Colonic mucosa (tissue), 4 donors: ENCODE measurements at places on chromosomes 2 and 18. TPM values are rescaled to one million over a fixed set of nuclear protein-coding genes. Genes with fewer than 3 reads are reported as not detected.
A peak's percentile ranks its signal among the peaks of the same experiment; 100 is the strongest.

Gene SETBP1
- total RNA-seq: 11.8 TPM

- H3K4me3 ChIP-seq: no peak overlapping the region
- no peaks in the 10 kb centered on the region for H3K36me3 ChIP-seq
- no peak for DNase-seq
- no peaks in the 10 kb centered on the region for H3K27me3 ChIP-seq
- H3K27ac ChIP-seq: no peak overlapping the region
Observed at GRCh38 chr18:22483407-22483806, 65.7 kb upstream of the CTAGE1 start.

Gene MYL12B
- total RNA-seq: 415 TPM

GRCh38 chr2:98948956-98949739 lies 13.1 kb upstream of the CRACDL start:
- H3K4me3 ChIP-seq: no peak overlapping the region
- no peaks in the 10 kb centered on the region for H3K27me3 ChIP-seq
- no peak for DNase-seq
- no peaks in the 10 kb centered on the region for H3K36me3 ChIP-seq
- H3K4me1 ChIP-seq: no peaks in the 10 kb centered on the region

DNA sequence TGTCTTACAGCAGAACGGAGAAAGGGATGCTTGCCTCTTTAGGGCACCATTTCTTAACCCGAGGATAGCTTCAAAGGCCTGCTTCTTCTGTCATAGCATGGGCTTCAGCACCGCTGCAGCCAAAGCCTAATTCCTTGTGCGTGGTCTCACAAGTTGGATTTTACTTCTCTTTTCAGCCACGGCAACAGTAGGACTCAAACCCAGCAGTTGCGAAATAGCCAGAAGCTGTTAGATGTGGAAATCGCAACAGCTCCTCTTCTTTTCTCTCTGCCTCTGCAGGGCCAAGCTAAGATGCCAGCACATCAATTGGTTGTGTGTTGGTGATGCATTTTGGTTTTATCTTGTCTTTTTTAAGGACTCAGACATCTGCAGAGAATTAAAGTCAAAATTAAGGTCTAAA lies 3.1 kb downstream of the NRXN1 start:
- H3K27ac ChIP-seq: no peak overlapping the region
- no peaks in the 10 kb centered on the region for H3K4me1 ChIP-seq
- H3K4me3 ChIP-seq: no peak overlapping the region
- DNase-seq: no peak

GRCh38 chr18:56709463-56709862 lies 58.3 kb downstream of the WDR7 start:
- no peaks in the 10 kb centered on the region for H3K36me3 ChIP-seq
- no peak overlapping the region for H3K4me3 ChIP-seq
- DNase-seq: no peak

Gene MAP3K19
- not detected for total RNA-seq

Gene GPC1
- 23.1 TPM for total RNA-seq

Gene C1QL2
- not detected for total RNA-seq

DNA sequence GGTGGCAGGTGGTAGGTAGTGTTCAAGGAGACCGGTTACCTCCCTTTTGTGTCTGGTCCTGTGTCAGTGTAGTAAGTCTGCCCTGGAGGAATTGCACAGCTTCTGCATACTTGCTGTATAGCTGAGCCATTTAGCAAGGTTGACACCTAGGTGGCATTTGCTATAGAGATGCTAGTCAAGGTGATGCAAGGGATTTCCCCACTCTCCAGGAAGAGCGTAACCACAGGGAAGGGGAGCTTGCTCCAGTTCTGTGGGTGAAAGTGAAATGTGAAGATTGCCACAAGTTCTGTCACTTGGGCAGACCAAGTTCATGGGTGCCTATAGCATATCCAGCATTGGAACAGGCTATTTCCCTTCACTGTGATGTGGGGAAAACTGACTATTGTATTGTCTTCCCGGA lies 28.1 kb downstream of the NAT8 start:
- no peak for DNase-seq
- no peaks in the 10 kb centered on the region for H3K27me3 ChIP-seq
- H3K36me3 ChIP-seq: no peaks in the 10 kb centered on the region
- no peak overlapping the region for H3K27ac ChIP-seq

Gene TACR1
- total RNA-seq: not detected

Gene LIPG
- total RNA-seq: 32.1 TPM

DNA sequence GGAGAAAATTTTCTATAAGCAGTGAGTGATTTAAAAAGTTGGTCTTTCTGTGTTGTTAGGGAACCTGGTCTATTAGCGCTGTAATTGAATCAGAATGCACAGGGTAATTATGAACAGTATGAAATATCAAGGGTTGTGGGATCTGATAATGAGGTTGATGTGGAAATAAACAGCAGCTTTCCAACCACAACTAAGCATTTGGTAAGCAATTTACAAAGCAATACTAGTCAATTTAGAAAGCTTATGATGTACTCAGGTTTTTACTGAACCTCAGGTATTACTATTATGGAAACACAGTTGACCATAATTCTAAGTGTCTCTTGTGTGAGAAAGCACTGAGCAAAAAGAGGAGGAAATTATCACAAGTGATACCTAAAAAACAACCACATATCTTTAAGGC lies 11.0 kb upstream of the SMCHD1 start:
- H3K36me3 ChIP-seq: no peaks in the 10 kb centered on the region
- H3K27ac ChIP-seq: no peak overlapping the region
- H3K27me3 ChIP-seq: no peaks in the 10 kb centered on the region
- peaks cover 4% of the 10 kb centered on the region for H3K4me1 ChIP-seq

DNA sequence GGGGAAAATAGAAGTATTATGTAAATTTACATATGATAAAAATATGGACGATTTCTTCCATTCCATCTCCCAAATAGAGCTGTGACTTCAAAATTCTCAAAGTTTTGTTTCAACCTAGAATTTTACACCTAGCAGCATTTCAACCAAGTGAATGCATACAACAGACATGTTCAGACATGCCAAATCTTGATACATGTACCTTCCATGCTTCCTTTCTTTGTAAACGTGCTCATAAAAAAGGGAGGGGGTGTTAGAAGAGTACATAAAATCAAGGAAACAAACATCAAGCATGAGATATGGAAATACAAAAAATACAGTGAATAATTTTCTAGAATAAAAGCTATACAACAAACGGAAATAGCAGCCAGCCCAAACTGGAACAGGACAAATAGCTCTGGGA lies 974.2 kb downstream of the ERBB4 start:
- no peaks in the 10 kb centered on the region for H3K27me3 ChIP-seq
- H3K4me1 ChIP-seq: no peaks in the 10 kb centered on the region
- no peak for DNase-seq
- no peak overlapping the region for H3K4me3 ChIP-seq

- H3K36me3 ChIP-seq: no peaks in the 10 kb centered on the region
- H3K27ac ChIP-seq: no peak overlapping the region
- no peak for DNase-seq
- no peak overlapping the region for H3K4me3 ChIP-seq
- H3K4me1 ChIP-seq: no peaks in the 10 kb centered on the region
Observed at GRCh38 chr2:190311893-190312634, 7.6 kb downstream of the HIBCH start.

DNA sequence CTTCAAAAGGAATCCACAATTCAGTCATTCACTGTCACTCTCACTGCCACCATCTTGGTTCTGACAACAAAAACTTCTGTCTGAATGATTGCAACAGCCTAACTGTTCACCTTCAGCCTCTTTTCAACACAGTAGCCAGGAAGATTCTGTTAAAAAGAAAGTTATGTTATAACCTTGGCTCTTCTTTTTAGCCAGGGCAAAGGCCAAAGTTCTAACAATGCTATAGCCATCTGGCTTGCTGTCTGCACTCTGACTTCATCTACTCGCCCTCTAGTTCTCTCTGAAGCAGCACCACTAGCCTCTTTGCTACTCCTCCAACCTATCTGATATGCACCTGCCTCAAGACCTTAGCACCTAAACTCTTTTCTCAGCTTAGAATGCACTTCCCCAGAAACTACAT lies 158.5 kb downstream of the ZNF385B start:
- no peak for DNase-seq
- H3K27me3 ChIP-seq: no peaks in the 10 kb centered on the region
- H3K27ac ChIP-seq: no peak overlapping the region
- no peaks in the 10 kb centered on the region for H3K36me3 ChIP-seq
- no peak overlapping the region for H3K4me3 ChIP-seq

Gene NTSR2
- not detected for total RNA-seq

DNA sequence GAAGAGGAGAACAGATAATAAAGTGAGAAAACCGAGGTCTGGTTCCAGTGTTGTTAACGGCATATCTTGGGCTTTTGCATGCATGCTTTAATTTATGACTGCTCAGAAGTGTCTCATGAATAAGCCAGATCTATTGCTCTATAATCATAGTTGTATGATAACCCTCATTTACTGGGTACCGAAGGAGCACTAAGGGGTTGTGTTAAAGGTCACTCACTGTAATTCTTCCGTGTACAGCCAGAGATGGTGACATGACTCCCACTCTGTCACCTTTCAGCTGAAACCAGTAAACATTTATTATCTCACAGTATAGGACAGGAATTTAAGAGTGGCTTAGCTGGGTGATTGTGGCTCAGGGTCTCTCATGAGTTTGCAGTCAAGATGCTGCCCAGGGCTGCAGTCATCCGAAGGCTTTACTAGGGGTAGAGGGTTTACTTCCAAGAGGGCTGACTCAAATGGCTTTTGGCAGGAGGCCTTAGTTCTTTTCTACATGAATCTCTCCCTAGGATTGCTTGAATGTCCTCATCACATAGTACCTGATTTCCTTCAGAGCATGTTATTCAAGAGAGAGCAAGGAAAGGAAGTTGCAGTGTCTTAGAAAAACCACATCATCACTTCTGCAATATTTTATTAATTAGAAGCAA lies 107.0 kb downstream of the NAB1 start:
- H3K4me1 ChIP-seq: no peaks in the 10 kb centered on the region
- H3K36me3 ChIP-seq: no peaks in the 10 kb centered on the region
- no peak overlapping the region for H3K27ac ChIP-seq
- no peak overlapping the region for H3K4me3 ChIP-seq
- H3K27me3 ChIP-seq: no peaks in the 10 kb centered on the region

DNA sequence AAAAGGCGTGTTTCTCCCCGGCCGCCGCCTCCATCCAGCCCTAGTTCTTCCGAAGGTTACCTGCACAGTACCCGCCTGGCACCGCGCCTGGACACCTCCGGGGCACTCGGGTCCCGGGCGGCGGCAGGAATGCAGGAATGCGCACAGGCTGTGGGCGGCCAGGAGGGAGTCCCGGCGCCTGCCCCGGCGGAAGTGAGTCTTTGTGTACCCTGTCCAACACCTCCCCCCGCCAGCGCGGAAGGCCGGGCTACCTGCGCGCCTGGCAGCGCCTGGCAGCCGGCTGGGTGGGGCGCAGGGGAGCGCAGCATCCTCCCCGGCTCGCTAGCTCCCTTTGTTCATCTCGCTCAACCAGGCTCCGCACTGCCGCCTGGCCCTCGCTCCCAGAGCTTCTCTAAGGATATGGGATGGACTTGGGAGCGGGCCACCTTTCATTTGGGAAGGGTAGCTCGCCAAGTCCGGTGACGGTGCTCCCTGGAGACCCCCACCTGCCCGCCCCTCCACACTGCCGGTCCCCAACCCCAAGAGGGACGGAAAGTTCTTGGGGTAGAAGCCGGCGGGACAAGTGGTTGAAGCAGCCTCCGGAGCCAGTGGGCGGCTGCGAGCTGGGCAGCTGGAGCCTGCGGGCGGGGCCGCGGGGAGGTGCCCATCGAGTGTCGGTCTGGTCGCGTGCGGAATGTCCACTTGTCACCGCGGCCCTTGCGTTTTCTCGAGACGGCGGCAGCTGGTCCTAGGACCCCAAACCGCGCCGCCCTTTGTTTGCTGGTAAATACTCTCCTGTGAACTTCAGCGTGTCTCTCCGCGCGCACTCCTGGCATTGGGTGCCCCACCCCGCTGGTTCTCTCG lies 1.2 kb upstream of the ST6GAL2 start:
- peaks cover 11% of the 10 kb centered on the region for H3K4me1 ChIP-seq
- DNase-seq: peak; percentile 65
- H3K27me3 ChIP-seq: peaks cover 25% of the 10 kb centered on the region

DNA sequence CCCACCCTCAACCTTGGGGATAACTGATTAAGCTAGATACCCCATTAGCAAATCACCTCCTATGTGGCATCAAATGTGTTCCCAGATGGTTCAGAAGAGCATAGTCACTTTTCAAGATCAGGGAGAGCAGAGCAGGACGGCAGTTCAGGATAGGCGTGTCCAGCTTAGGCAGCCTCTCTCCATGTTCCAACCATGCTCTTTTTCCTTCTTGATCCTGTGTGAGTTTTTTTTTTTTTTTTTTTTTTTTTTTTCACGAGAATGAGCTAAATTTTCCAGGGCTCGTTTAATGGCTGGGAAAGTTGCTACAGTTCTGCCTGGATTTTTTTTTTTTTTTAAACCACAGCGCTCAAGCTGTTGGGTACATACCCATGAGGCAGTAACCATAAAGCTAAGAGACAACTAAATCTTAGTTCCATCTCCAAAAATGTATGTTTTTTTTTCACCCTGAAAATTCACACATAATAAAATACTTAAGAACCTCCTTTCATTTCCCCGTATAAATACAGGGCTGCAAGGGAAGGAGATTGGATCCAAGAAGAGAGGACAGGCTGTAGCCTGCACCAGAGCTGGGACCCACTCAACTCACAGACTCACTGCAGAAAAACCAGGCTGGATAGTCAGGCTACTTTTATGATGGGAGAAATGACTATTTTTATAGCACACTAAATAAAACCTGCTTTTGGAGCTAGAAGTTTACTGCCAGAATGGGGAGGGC lies 244.3 kb downstream of the SETBP1 start:
- no peaks in the 10 kb centered on the region for H3K36me3 ChIP-seq
- H3K4me1 ChIP-seq: no peaks in the 10 kb centered on the region
- no peak overlapping the region for H3K4me3 ChIP-seq
- H3K27me3 ChIP-seq: no peaks in the 10 kb centered on the region

Gene CTDP1
- total RNA-seq: 36.9 TPM

GRCh38 chr2:160207271-160207670 lies 7.2 kb upstream of the ITGB6 start:
- H3K4me1 ChIP-seq: no peaks in the 10 kb centered on the region
- peak overlapping the region; percentile 82 for H3K27ac ChIP-seq
- H3K27me3 ChIP-seq: no peaks in the 10 kb centered on the region

DNA sequence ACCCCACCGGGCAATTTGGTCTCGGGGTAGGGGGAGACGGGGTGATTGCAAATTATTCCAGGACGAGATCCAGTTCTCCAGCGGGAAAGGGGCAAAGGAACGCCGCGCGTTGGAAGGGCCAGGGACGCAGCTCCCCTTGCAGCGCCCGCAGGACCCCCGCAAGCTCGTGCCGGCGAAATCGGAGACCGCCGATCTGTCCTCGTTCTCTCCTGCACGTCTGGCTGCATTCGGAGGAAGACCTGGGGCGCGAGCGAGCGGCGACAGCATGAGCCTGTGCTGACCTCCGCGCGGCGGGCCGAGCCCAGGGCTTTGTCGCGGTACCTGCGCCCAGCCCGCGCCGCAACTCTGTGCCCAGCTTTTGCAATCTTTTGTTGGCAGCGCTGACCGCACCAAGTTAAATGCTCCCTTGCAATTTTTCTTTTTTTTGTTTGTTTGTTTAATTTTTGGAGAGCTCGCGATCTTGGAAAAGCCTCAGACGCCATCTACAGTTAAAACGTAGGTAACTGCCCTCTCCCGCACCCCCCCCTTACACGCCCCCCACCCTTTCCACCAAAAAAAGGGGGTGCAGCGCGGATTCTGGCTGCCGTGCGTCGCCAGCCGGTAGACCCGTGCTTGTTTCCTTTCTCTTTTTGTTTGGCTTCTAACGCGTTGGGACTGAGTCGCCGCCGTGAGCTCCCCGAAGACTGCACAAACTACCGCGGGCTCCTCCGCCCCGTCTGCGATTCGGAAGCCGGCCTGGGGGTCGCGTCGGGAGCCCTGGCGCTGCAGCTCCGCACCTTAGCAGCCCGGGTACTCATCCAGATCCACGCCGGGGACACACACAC lies 667 bp downstream of the TRIB2 start:
- peak overlapping the region; percentile 87 for H3K27ac ChIP-seq
- H3K4me3 ChIP-seq: peak overlapping the region; percentile 71
- H3K27me3 ChIP-seq: peaks cover 20% of the 10 kb centered on the region
- peak; percentile 45 for DNase-seq
- H3K36me3 ChIP-seq: no peaks in the 10 kb centered on the region
- H3K4me1 ChIP-seq: no peaks in the 10 kb centered on the region

Gene RAD51AP2
- total RNA-seq: 0.12 TPM

Gene CROCC2
- total RNA-seq: not detected
